ENCODE measurements at places on chromosomes 12 and 14.

- no peak for DNase-seq
These were observed 16.0 kb downstream of the FNTB start for GRCh38 chr14:65002586-65003210.

DNA sequence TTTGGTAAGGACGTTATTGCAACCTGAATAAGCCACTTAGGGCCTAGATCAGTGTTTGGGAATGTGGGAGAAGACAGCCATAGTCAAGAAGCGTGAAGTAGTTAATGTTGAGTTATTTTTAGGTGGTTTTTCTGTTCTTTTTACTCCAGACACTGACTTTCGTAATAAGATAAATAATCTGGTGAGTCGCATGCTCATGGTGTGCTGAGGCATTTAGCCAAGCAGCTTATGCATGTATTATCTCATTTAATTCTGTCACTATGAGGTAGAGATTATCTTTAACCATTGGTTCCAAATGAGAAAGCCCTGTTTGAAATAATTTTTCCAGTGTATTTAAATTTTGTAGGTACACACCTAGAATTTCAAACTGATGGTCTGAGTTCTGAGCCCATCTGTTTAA, 67.3 kb downstream of the RCOR1 start:
- DNase-seq: no peak

DNA sequence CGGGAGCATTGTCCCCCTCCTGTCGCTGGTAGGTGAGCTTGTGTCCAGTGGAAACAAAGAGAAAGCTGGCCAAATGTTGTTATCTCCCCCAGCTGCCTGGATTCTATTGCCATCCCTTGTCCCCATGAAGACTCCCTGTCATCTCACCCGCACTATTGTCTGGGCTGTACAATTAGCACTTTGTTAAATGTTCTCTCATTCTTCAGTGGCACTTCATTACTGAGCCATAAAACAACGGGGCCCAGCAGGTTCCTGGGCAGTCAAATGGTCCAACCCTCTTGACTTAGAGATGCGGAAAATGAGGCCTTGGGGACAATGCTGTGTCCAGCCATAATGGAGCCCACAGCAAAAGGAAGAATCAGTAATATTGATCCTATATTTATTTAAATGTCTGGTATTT, 13.2 kb upstream of the COL2A1 start:
- no peak for DNase-seq

DNA sequence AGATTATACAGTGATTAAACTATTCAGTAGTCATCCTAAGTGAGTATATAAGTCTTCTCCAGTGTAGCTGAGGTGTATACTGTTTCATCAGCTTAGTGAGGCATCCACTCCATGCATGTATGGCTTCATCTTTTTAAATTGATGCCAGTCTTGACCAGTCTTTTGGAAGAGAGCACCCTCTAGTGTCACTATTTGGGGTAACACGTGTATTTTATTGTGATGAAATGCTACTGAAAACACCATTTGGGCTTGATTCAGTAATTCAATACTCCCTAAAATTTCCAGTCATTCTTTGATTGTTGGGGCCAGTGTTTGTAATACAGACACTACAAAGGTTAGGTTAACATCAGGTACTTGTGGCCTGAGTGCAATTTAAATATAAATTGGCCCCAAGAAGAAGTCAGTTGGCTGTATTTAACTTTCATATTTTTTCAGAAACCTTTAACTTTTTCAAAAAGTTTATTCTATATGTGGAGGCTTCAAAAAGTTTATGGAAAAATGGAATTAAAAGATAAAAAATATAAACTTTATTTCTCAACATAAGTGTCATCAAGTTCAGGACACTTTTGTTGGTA, 35.3 kb downstream of the MIPOL1 start:
- no peak for DNase-seq

DNA sequence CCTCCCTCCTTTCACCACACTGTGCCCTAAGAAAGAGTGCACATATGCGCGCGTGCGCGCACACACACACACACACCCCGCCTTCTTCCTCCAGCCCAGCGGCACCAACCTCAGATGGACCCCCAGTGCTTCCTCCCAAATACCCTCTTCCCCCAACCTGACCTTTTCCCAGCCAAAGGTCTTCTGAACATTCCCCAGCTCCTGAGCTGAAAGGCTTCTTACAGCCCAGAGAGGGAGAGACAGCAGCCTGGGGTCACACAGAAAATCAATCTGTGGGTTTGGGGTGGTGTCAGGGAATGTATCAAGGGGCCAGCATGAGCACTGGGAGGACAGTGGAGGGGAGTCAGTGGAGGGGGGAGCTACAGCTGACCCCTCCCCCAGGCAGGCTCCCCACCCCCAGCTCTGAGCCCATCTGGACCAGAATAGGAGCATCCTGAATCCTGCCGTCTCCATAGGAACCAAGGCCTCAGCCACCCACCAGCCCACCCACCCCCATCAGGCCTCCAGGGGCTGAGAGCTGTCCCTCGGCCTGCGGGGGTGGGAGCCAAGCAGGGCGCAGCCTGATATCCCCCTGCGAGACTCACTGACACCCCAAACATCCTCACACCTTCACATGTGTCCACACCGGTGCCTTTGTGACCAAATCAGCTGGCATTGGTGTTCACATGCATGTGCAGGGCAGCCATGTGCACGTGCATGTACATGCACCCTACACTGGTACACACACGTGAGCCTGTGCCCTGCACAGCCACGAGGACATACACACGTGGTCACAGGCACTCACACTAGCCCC, 5.7 kb downstream of the RASAL1 start:
- no peak for DNase-seq

GRCh38 chr12:128662101-128662500, 161.7 kb downstream of the SLC15A4 start:
- no peak for DNase-seq

- DNase-seq: no peak
These were observed 26.9 kb downstream of the GCN1 start for GRCh38 chr12:120167529-120168095.

DNA sequence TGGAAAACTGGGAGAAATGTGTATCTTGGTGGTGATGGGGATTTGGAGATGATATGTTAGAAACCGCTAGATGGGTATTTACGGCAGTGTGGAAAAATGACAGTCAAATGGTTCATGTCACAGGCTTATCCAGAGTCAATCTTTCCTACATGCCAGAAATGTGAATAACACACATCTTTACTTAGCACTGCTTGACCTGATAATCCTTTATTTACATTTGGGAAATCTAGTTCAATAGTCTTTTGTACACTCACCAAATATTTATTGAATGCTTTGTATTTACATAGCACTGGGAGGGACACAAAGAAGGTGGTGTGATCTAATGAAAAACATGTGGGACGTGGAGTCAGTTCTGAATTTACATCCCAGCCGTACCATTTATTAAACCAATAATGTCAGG, 208.2 kb downstream of the DIO2 start:
- DNase-seq: no peak

DNA sequence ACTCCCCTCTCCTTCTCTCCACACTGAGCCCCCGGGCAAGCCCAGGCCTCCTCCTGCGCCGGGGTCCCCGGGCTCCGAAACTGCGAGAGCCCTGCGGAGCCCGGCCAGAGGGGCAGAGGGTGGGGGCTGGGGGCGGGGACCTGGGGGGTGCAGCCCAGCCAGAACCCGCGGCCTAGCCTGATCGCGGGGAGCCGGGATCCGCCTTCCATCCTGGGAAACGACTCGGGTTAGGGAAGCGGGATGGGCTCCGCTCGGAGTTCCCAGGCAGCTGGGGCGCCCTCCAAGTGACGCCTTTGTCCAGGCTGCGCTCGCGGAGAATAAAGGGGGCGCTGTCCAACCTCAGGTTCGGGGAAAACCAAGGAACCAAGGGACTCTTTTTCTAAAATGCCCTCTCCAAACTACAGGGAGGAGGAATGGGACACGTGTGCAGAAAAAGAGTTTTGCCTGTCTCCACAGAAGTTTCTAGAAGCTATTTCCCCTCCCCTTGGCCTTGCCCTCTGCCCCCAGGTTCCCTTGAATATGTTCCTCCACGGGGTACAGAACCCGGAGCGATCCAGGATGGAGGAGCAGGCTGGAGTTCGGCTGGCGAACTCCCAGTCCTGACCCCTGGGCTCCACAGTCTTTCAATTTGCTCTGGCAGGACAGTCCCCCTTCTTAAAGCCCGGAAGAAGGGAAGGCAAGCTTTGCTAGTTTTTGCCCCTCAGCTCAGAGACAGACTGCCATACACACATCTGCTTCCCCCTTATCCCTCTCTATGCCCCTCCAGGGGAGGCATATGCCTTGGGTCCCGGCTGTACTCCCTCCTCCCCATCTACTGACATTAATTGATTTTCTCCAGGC, 13.9 kb downstream of the NKX2-1 start:
- DNase-seq: no peak

- peak; percentile 84 for DNase-seq
These were observed 32.6 kb downstream of the MLXIP start for GRCh38 chr12:122111089-122111641.

- no peak for DNase-seq
These were observed 311.7 kb upstream of the FKBP4 start for GRCh38 chr12:2482938-2483660.
